ENCODE measurements at places on chromosomes 1 and 21.
A peak's percentile ranks its signal among the peaks of the same experiment; 100 is the strongest.

DNA sequence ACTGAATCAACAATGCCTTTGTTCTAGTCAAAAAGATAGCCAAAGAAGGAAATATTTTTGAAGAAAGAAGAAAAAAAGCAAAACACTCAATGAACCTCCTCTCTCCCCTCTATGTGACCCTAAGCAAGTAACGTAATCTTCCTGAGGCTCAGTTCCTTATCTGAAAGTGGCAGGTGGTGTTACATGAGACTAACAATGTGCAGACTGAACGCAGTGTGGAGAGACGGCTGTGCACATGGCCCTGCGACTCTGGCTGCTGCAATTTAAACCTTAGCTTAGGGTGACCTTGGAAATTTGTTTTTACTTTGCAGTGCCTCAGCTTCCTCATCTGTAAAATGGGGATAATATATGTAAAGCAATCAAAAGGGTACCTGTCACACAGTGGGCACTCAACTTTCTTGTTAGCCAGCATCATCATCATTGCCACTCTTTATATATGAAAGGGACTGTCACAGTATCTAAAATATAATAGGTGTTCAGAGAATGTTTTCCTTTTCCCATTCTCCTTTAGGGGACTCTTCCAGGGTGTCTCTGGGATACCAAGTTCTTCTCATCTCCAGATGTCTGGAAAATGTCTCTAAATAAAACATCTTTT, 100.1 kb upstream of the JUN start:
- H3K4me3 ChIP-seq: no peak overlapping the region
- DNase-seq: peak; percentile 27
- no peaks in the 10 kb centered on the region for H3K27me3 ChIP-seq
- peaks cover 14% of the 10 kb centered on the region for H3K4me1 ChIP-seq

DNA sequence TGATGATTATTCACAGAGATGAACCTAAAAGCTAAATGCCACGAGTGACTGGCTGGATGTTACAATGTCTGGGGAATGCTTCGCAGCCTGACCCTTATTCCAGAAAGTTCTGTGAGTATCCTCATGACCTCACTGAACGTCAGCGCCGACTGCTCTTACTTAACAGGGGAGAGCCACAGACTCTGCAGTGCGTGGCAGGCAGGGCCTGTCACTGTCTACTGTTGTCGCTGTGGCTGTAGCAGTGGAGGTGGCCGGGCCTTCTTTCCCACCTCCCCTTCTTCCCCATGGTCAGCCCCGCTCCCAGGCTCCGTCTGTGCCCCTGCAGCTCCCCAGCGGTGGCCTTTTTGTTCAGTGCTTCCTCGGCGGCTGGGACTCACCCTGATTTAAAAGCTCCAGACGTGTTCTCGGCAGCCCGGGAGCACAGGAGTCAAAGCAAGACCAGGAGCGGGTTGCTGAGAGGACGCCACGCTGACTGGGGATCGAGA, 52.2 kb upstream of the TARBP1 start:
- no peak overlapping the region for H3K4me3 ChIP-seq
- DNase-seq: peak; percentile 81
- no peaks in the 10 kb centered on the region for H3K27me3 ChIP-seq
- H3K4me1 ChIP-seq: peaks cover 35% of the 10 kb centered on the region
- peak overlapping the region; percentile 83 for H3K27ac ChIP-seq

GRCh38 chr1:232776526-232777106, 28.6 kb upstream of the MAP10 start:
- H3K4me3 ChIP-seq: no peak overlapping the region
- DNase-seq: no peak
- H3K4me1 ChIP-seq: no peaks in the 10 kb centered on the region
- H3K27me3 ChIP-seq: no peaks in the 10 kb centered on the region
- no peaks in the 10 kb centered on the region for H3K36me3 ChIP-seq

DNA sequence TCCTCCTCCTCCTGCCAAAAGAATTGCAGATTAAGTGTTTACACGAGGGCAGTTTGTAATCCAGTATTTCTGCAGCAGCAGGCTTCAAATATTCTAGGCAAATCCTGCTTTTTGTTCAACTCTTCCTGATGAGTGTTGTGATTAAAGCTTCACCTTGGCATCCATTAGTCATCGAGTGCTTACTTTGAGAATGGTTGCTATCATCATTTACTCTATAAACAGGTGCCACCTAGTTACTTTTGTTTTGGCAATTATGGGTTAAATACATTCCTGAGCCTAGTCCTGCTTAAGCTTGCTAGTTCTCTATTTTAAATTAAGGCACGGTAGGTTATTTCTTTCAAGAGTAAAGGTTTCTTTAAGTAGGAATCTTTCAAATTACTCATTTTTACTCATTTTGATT, 20.3 kb downstream of the PDC start:
- no peak overlapping the region for H3K4me3 ChIP-seq
- no peaks in the 10 kb centered on the region for H3K27me3 ChIP-seq
- H3K27ac ChIP-seq: no peak overlapping the region
- H3K4me1 ChIP-seq: no peaks in the 10 kb centered on the region

DNA sequence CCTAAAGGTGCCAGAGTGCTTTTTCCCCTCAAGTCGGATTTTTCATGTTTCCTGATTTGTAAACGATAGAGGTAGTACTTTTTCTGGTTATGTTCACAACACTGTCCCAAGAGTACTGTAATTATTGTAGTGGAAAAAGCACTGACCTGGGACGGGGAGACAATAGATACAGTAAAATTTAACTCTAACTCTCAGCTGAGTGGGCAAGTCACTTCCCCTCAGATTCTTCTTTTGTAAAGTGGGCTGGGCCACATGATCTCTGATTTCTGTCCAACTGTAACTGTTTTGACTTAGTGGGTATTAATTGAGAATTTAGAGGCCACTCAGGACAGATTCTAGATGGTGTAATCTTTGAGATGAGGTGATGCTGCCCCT, 19.1 kb downstream of the MARCKSL1 start:
- H3K27ac ChIP-seq: no peak overlapping the region
- H3K36me3 ChIP-seq: no peaks in the 10 kb centered on the region
- no peak for DNase-seq
- H3K4me3 ChIP-seq: no peak overlapping the region
- no peaks in the 10 kb centered on the region for H3K27me3 ChIP-seq

GRCh38 chr1:207286786-207287468, 34.6 kb upstream of the CD55 start:
- no peak for DNase-seq
- H3K4me1 ChIP-seq: no peaks in the 10 kb centered on the region
- H3K36me3 ChIP-seq: no peaks in the 10 kb centered on the region
- H3K4me3 ChIP-seq: no peak overlapping the region
- no peak overlapping the region for H3K27ac ChIP-seq

- no peak overlapping the region for H3K4me3 ChIP-seq
- H3K4me1 ChIP-seq: peaks cover 43% of the 10 kb centered on the region
- no peaks in the 10 kb centered on the region for H3K36me3 ChIP-seq
- DNase-seq: no peak
- H3K27me3 ChIP-seq: no peaks in the 10 kb centered on the region
These were observed 19.0 kb downstream of the MAPKAPK2 start for GRCh38 chr1:206703661-206704060.

- peak overlapping the region; percentile 32 for H3K27ac ChIP-seq
- peak; percentile 52 for DNase-seq
- peaks cover 17% of the 10 kb centered on the region for H3K4me1 ChIP-seq
- no peaks in the 10 kb centered on the region for H3K27me3 ChIP-seq
These were observed 3.7 kb upstream of the QSOX1 start for GRCh38 chr1:180150982-180151381.

DNA sequence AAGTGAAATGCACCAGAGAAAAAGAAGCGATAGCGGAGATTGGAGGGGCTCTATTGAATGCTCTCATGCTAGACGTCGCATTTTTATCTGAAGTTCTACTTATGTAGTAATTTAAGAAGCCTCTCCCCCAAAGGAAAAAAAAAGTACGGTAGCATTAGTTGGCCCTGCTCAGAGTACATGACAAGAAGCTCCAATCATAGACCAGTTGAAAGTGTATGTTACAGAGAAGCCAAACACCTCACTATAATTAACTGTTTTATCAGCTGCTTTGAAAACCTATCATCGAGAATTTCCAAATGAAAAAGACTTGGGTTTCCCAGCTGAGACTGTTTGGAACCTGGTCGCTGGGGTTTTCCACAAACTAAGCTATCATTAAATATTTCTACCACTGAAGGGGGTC, 19.6 kb upstream of the OVAAL start:
- no peak overlapping the region for H3K4me3 ChIP-seq
- DNase-seq: no peak
- no peaks in the 10 kb centered on the region for H3K4me1 ChIP-seq
- peaks cover 4% of the 10 kb centered on the region for H3K27me3 ChIP-seq

DNA sequence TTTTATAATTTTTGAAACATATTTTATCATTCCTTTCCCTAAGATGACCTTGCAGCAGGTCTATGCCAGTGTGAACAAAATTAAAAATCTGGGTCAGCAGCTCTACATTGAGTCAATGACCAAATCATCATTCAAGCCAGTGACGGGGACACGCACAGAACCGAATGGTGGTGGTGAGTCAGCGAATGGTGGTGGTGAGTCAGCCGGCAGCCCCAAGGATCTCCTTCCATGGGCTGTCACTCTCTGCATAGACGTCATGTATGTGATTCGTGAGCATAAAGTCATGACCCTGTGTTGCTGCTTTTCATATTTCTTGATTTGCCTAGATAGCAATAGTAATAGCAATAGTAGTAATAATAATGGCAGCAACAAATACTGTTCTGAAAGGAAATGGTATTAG, 26.3 kb downstream of the PER3 start:
- peaks cover 2% of the 10 kb centered on the region for H3K4me1 ChIP-seq
- H3K27ac ChIP-seq: peak overlapping the region; percentile 4
- H3K4me3 ChIP-seq: no peak overlapping the region
- H3K27me3 ChIP-seq: no peaks in the 10 kb centered on the region
